NCI-H1105 treated with DMSO at 0.1 percent for 48 hours (cell line): ENCODE measurements at places on chromosomes 4 and X.

GRCh38 chr4:170040031-170040680 lies 14.0 kb upstream of the MFAP3L start:
- no peak for DNase-seq

GRCh38 chr4:162274354-162274753 lies 110.6 kb upstream of the FSTL5 start:
- DNase-seq: peak; percentile 6

GRCh38 chr4:147786031-147786430 lies 54.1 kb downstream of the ARHGAP10 start:
- peak; percentile 55 for DNase-seq

- peak; percentile 72 for DNase-seq
Observed at GRCh38 chrX:101550362-101550750, at the start of gene ARMCX1. Gene ARMCX1, plus strand, starts transcription at chrX:101550547. Its CDS starts 2,384 bp downstream, at chrX:101552931.

GRCh38 chr4:139144161-139144859 lies 32.7 kb downstream of the ELF2 start:
- no peak for DNase-seq

DNA sequence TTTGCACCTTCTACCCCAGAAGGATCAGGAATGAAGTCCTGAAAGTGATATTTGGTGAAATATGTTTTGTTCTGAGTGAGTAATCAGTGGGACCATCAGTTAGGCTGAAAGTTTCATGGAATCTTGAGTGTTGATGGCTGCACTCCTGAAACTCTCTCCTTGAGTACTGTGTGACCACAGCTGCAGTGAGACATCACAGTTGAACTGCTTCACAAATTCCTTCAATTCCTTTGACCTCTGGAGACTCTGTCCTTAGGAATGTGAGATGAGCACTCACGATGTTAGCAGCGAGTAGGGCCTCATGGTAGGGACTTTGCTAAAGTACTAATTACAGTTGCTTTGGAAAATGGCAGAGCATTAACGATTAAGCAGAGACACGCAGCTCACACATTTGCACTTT lies 142.9 kb upstream of the SLC4A4 start:
- no peak for DNase-seq

DNA sequence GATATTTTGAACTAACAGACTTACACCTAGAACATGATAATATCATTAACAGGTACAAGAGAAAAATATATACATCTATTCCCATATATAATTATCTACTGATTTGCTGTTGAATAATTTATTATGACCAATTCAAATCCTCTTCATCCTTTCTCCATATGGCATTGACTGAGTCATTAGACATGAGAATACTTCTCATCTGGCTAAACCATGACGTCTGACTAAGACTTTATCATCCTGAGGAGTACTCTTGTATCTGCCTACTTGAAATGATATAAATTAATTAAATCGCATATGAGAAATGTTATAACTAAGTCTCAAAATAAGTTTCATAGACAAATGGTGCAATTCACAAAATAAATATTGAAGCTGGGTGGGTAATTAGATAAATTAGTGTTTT lies 67.4 kb downstream of the EMCN start:
- no peak for DNase-seq

- DNase-seq: no peak
Observed at GRCh38 chr4:37780444-37781130, 45.9 kb upstream of the PGM2 start.

DNA sequence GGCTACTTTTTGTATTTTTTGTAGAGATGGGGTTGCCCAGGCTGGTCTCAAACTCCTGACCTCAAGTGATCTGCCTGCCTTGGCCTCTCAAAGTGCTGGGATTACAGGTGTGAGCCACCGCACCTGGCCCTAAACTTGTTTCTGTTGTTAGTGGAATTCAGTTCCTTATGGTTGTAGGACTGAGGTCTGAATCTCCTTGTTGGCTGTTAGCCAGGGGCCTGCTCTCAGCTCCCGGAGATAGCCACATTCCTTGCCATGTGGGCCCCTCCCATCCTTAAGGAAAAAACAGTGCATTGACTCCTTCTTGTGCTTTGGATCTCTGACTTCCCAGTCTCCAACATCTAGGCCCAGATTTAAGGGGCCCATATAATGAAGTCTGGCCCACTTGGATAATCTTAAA lies 49.4 kb upstream of the NYX start:
- DNase-seq: no peak

DNA sequence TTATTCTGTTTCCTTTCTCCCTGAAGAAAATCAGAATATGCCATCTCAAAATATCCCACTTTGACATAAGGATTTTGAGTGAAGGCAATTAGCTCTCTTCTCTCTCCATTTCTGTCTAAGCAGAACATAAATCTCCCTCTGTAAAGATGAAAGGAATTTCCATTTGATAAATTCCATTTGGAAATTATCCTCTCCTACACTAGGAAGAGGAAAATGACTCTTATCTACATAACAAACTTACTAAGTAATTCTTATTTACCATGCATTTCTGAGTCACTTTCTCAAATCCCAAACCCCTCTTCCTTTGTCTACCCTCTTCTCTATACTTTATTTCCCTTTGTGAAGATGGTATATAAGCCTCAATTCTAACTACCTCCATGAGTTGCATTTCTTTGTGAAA lies 11.4 kb downstream of the TBCK start:
- DNase-seq: no peak

GRCh38 chrX:110743679-110744340 lies 51.8 kb downstream of the CHRDL1 start:
- DNase-seq: no peak

- peak; percentile 21 for DNase-seq
Observed at GRCh38 chr4:577499-578450, 1.7 kb upstream of the TMEM271 start.

DNA sequence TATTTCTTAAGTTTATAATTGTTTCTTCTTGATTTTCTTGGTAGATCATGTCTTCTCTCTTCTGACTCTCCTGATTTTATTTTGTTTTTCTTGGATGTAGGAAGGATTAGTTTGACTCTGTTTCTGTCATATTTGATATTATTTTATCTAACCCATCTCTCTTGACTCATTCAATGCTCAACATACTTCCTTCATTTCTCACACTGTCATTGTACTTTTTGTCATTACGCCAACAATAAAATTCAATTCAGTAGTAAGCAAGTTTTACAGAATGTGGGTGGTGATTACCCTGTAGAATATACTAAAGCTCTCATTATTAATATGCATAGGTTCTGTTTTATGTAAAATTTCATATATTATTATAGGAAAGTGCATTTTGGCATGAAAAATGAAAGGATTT lies 1303.0 kb upstream of the AGA start:
- no peak for DNase-seq

DNA sequence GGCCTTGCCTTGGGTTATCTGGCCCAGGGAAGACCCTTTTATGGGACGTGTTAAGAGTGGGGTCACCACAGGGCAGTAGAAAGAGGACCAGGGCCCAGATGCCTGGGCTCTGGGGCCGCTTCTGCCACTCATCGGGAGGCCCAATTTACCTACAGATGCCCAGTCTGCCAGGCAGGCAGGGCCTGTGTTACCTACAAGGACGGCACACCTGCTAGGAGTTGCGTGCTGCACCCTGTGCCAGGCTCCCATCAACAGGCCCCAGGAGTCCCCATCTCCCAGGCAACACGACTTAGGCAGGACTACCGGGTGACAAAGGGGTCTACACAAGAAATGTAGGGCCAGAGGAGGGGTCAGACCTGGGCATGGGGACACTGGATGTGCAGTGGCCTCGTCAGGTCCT lies 34.6 kb downstream of the WDR1 start:
- DNase-seq: no peak

DNA sequence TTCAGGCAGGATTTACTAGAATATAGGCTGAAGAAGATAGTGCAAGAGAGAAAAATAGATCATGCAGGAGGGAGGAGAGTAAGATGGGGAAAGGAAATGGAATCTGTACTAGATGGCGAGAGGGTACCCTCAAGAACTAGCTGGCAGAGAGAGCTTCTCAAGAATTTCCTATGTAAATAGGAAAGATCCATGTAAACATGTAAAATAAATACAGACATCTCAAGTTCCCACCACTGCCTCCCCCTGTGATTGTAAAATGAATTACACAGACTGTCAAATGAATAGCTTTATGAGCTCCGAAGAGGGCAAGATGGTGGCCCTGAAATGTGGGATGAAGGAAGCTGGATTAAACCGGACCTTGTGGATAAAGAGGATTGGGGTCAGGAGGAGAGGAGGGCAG lies 178.0 kb downstream of the PALLD start:
- no peak for DNase-seq

DNA sequence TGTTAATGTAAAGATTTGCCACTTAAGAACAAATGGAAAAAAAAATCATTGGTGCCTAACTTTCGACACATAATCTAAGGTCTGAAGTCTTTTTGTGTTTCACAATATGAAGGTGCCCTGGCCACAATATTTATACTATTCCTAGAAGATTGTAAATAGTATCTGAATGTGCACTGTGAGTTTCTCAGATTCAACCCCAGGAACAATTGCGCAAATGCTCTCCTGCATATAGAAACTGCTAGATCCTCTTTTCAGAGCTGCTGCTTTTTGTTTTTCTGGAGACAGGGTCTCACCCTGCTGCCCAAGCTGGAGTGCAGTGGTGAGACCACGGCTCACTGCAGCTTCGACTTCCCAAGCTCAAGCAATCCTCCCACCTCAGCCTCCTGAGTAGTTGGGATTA lies 480.1 kb upstream of the FTHL17 start:
- DNase-seq: no peak

DNA sequence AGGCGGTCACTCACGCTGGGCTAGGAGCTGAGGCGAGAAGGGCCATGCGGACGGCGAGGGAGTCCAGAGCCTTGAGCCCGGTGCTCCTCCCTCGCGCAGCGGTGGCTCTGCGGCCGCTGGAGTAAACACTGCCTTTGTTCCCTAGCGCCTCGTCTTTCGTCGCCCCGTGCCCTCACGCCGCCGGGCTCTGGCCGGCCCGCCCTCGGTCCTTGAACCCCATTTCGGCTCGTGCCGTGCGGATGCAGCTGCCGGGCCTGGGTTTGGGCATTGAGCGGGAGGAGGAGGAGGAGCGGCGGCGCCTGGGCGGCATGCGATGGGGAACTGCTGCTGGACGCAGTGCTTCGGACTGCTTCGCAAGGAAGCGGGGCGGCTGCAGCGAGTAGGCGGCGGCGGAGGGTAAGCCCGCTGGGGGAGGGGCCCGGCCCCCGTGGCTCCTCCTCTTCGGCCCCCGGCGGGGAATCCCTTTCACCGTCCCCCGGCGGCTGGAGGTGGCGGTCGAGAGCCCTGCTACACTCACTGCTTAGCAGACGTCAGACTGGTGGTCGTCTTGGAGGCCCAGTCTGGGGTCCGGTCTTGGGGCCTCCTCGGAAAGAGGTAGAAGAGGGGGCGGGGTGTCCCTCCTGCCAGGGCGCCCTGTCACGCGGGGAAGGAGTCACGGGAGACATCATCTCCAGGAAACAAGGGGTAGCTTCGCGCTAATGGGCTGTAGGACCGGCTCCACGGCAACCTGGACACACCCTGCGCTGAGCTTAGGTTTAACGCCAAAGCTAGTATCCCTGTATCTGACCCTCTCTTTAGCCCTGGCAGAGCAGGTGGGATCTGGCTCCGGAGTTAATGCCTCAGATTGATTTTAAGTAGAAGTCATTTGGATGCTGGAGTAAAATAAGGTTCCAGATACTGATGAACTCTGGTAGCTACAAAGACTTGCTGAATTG lies at the start of gene AP1AR:
AP1AR (plus strand) TSS at position 9 of the 935 bp plus-strand sequence; CDS start at position 314, 305 bp downstream.
- DNase-seq: peak; percentile 63

DNA sequence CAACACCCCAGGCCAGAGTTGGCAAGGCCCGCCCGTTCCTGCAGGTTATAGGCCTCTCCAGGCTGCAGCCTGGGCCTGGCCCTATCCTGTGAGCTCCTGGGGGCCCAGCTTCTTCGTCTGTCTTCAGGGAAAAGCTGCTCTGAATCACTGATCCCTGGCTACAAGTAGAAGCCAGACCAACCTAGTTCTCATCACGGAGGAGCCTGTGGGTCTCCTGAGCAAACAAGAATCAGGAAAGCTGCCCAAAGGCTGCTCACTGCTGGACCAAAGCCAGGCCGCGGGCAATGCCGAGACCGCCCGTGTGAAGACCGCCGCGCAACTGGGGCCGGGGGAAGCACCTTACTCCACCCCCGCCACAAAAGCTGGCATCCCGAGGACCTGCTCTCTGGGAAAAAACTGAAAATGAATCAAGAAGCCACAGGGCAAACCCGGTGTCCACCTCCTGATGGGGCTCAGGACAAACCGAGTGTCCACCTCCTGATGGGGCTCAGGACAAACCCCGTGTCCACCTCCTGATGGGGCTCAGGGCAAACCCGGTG lies 12.8 kb downstream of the CTBP1 start:
- no peak for DNase-seq

- DNase-seq: peak; percentile 4
Observed at GRCh38 chrX:11193035-11193469, 81.9 kb downstream of the HCCS start.

GRCh38 chr4:126658411-126658810 lies 974.3 kb upstream of the INTU start:
- DNase-seq: no peak

DNA sequence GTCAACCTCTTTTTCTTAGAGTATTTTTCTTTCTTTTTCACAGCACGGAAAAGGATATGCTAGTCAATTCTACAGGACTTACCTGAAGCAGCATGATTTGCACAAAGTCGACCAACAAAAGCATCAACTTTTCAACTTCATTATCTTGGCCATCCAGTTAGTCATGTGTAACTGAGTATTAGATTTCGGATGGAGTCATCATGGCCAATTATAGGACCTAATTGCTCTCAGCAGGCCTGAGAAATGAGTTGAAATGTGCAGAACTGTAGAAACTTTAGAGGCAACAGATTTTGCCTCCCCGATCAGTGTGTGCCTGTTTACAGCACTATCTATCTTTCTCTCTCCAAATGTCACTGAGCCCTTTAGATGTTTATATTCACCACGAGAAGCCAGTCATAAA lies 41.0 kb downstream of the PCDH10 start:
- DNase-seq: no peak

DNA sequence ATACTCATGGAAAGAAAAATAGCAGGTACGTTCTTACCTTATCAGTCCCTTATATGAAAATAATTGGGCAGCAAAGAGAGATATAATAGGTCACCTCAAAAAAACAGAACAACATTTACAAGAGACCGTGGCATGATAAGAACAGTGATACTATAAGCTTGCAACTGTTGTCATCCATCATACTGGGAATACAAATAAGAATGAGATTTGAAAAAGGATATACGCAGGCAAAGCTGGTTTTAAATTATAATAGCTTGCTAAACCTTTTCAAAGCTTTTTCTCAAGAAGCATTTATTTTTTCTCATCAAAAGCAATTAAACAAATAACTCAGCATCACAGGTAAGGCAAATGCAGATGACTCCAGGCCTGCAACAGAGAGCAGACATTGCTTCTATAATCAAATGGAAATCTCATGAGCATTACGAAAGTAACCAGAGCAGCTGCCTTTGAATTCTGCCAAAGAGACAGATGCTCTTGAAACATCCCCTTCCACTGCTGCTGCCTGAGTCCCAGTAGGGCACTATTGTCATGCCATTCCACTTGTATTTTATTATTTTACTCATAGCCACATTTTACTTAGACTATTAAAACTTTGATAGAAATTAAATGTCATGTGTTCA lies 620.6 kb upstream of the GNPDA2 start:
- DNase-seq: no peak

- DNase-seq: no peak
Observed at GRCh38 chrX:40544343-40545266, 36.2 kb upstream of the ATP6AP2 start.

- DNase-seq: no peak
Observed at GRCh38 chr4:1612278-1613098, 71.6 kb downstream of the FAM53A start.
